ENCODE measurements at places on chromosomes 2 and 18. TPM values are rescaled to one million over a fixed set of nuclear protein-coding genes. Genes with fewer than 3 reads are reported as not detected.

GRCh38 chr18:376311-376710, 108.5 kb upstream of the THOC1 start:
- DNase-seq = no peak

DNA sequence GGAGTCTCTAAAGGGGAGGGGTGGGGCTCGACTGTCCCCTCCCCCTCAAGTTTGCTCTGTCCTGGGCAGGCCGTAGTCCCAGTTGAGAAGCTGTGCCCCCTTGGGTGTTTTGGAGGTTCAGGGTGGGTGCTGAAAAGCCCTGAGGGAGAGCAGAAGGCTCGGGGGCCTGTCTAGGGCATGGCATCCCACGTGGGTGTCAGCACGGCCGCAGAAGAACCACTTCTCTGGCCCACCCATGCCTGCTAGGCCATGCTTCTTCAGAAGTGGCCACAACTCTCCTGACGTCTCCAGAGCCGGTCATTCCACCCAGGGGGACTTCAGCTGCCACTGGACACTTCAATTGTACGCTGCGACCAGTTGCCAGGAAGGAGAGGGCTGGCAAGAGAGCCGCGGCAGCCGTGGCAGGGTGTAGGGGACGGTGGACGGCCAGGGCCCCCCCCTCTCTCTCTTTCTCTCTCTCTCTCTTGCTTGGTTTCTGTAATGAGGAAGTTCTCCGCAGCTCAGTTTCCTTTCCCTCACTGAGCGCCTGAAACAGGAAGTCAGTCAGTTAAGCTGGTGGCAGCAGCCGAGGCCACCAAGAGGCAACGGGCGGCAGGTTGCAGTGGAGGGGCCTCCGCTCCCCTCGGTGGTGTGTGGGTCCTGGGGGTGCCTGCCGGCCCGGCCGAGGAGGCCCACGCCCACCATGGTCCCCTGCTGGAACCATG, at the start of gene INPP5D:
Gene INPP5D (plus strand): TSS at position 546 of the 704 bp plus-strand sequence. CDS start 137 bp downstream, at position 683.
- DNase-seq = peak; percentile 62

DNA sequence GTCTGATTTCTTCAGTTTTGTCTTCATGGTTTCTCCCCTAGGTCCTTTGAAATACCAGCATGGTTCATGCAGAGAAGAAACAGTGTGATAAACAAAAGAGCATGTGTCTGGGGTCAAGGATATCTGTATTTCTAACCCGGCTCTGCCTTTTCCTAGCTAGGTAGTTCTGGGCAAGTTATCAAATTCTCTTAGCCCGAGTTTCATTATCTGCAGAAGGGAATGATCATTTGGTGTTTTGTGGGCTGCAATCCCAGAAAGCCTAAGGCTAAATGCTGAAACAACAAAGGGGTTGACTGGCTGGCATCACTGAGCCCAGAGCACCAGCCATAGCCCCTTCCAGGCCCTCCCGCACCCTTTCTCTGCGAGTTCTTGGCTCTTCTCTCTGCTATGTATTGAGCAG, 51.7 kb upstream of the DAPL1 start:
- DNase-seq = no peak

DNA sequence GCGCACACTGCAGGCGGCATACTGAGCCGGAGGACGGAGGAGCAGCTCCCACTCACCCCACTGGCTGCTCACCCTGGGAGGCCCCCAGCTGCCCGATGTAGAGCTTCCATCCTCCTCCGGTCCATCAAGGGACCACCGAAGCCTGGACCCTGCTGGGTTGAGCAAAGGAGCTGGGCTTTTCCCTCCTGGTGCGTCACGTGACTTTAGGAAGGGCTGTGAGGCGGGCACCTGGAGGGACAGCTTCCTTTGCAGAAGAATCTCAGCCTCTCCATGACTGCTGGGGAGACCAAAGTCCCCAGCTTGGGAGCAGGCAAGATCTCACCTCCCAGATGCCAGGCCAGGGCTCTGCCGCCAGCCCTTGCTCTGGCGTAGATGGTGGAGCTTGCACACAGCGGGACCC, 102.7 kb downstream of the TWIST2 start:
- DNase-seq = no peak

SP140 gene
- 111 TPM for total RNA-seq

UGT1A4 gene
- not detected for total RNA-seq

SCG2 gene
- not detected for total RNA-seq
